ENCODE measurements at places on chromosomes 12 and 14.

GRCh38 chr14:43778570-43778936, 728.5 kb downstream of the FSCB start:
- DNase-seq = no peak

DNA sequence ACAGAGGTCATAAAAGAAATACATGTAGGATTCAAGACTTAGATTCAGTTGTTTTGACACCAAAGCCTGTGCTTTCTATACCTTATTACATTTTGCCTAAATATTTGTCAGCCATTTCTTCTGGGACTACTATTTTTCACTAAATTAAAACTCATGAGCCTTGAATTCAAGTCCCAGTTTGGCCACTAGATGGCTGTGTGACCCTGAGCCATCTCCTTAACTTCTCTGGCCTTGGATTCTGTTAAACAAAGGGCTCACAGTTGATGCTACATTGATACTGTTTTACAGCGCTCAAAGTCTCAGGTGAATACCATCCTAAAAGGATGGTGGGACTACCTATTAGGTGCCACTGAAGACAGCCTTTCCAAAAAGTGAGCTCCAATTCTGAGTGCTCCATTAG, 39.6 kb upstream of the CCDC198 start:
- DNase-seq = no peak

- no peak for DNase-seq
These were observed 125.0 kb upstream of the CCND2 start for GRCh38 chr12:4148418-4149056.

DNA sequence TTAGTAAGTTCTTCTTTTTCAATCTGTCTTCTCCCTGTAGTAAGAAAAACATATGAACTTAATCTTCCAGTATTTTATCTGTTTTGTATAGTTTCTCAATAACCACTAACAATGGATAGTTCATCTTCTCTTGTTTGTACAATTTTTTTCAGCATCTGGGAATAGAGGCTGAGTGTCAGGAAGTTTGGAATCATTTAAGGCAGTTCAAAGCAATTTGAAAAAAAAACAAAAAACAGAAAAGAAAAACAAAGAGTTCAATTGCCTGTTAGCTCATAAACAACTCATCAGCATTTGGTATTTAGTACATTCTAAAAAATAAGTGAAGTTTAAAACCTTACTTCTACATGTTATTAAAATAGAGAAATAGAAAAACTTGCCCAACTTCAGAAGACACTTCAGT, 116.8 kb downstream of the PLCZ1 start:
- DNase-seq = no peak

DNA sequence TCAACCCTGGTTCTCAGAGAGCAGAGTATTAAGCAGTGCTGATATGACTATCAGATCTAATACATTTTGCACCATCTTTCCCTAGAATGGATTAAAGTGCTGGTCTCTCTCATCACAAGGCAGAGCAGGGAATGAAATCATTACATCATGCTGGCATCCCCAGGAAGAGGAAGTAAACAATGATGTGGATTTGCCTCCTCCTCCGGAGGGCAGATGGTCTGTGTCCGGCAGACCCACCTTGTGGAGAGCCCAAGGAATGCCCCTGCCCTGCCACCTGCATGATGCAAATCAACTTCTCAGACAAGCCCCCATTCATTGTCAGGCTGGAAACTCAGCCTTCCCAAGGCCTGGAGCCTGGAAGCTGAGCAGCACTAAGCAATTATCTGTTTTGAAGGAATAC, 1149.1 kb downstream of the VRK1 start:
- no peak for DNase-seq

DNA sequence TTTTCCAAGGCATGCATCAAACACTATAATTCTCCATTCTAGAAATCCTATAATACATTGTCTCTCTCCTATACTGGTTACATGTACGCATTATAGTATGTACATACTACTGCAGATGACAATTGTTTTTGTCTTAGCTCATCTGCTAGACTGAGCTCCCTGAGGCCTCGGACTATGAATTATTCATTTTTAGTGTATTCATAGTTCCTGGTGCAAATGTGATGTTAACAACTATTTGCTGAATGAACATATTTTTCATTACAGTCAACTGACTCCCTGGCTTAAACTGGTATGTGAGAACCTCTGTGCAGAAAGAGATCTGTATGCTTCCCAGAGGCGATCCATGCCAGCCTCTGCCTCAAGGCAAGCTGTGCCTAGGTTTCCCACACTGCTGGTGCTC, 91.8 kb upstream of the PARP11 start:
- DNase-seq = no peak

- no peak for DNase-seq
These were observed 66.6 kb downstream of the FBXL14 start for GRCh38 chr12:1527789-1528188.

DNA sequence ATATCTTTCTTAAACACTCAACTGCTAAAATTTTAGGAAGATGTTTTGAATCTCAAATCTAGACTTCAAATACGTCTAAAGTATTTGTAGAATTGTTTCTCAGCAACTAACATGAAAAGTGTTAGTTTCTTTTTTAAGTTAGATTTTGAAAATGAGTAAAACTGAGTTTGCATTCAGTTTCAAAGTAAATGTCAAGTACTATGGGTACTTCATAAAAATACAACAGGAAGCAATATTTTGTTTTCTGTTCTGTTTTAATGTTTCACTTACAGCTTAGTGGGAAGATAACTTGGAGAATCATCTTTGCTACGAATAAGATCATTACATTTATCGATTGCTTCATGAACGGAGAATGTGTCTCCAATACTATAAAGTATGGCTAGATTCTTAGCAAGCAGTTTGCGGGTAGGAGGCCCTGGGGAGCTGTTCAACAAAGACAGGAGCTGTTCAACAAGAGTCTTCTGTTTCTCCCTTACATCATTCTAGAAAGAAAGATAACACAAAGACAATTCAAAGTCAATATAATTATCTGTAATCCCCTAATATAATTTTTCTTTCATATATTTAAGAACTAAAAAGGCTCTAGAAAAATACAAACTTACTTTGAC, 20.2 kb downstream of the HEATR5A start:
- DNase-seq = no peak

DNA sequence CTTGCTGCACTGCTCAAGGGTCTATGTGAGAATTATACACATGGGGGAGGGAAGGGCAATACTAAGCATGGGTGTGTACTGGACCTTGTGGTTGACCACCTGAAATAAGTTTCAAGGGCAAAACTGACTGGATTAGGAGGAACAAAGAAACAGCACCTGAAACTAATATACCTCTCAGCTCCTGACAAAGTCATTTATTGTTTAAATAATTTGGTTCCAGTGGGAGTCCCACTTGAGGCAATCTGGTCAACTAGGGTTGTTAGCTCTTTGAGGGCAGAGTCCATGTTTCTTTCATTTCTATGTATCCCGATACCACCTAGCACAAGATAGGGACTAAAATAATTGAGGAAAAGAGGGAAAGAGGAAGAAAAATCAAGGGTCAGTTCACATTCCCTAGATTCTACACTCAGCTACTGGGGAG, 45.5 kb downstream of the STXBP6 start:
- DNase-seq = no peak

DNA sequence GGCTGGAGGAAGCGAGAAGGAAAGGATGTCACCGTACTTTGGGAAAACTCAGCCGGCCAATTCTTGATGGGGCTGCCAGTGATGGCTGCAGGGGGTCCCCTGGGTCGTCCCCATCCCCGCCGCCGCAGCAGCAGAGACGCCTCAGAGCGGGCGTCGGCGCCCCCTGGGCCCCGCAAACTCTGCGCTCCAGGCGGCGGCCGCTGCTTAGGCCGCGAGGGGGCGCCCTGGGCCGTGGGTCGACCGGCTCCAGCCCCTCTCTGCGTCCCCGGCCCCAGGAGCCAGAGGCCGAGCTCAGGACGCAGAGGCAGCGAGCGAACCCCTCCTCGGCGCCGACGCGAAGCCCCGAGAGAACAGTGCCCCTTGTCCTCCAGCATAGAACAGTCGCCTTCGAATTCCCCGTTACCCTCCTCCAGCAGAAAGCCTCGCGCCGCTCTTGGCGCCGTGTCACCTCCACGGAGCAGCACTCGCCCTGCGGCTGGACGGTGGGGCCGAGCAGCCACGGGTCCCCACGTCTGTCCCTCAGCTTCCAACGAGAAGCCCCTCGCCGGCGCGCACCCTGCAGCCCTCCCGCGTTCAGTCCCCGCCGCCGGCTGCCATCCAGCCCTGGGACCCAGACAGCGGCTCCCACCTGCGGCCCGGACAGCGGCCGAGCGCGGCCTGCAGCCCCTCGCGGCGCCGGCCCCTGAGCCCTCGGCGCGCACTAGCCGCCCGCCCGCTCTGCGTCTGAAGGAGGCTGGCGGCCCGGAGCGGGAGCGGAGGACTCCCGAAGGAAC, 106.6 kb downstream of the PRICKLE1 start:
- peak; percentile 11 for DNase-seq

GRCh38 chr12:24153079-24153478, 203.6 kb upstream of the SOX5 start:
- no peak for DNase-seq

DNA sequence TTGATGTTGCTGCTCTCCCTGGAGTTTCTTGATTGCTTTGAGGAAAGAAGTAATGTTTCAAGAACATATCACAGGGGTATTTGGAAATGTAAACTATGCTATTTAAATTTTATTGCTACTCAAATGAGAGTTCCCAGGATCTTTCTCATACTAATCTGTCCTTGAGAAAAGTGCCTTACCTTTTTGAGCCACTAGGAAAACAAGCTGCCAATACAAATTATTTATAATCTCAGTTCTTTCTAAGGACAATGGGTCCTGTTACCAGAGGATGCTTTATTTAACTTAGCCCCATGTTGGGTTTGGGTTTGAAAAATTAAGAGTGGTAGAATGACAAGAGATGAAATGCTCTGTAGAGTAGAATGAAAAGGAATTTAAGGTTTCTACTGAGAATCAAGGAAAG, 258.2 kb upstream of the PRKD1 start:
- no peak for DNase-seq

DNA sequence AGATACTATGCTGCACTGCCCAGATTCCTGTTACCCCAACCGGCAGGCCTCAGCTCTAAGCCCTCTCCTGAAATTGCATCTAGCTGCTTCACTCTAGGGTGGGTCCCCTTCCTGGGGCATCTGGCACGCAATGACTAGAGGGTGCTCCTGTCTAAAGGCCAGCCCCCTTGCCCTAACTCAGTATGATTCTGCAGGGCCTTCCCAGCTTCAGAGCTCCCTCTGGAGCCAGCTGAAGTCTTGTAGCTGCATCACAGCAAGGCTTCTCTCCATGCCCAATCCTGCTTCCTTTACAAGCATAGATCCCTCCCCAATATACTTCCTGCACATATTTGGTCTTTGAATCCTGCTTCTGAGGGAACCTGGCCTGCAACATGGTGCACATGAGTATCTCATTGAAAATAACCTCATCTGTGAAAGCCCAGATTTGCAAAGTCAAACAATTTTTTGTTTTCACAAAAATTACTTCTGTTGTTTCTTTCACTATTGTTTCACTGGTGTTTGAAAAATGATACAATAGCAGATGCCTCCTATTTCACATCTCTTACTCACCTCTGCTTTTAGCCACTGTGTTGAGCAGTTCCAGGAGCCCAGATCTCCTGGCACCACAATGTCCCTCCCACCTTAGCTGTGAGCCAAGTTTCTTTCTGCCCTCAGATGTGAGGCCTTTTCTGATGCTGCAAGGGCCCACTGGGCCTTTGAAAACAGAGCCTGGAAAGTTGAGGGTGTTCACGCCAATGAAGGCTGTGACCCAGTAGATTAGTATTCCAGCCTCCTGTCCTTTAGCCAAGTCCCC, 169.5 kb upstream of the EGLN3 start:
- DNase-seq = no peak

- no peak for DNase-seq
These were observed 254.2 kb upstream of the FKBP4 start for GRCh38 chr12:2540535-2540941.

DNA sequence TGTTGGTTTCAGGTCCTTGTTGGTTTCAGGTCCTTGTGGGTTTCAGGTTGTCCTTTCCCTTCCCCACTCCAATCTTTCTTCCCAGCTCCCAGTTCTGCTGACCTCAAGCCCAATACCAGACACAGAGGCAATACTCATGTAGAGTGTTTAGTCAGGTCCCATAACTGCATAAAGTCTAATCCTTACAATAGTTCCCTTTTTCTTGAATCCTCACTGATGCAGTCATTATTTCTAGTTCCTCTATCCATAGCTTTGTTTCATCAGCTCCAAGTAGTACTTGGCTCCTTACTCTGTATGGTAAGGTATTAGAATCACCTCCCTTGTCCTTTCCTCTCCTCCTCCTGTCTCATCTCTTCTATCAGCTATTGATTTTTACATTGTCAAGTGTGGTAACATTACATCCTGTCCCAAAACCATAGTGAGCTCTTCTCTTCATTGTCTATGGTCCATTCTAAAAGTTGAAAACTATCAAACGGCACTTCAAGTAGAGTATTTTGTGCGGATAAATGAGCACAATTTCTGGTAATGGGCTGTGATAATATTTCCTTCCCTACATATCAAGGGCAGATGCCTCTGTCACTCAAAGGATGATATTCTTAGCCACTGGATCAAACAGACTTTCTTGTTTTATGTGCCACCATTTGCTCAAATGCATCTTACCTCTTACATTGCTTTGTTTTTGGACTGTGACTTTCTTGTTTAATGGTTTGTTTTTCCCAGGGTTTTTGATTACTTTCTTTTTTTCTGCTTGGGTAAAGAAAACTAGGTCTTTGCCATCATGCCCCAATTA, 57.2 kb upstream of the JDP2 start:
- DNase-seq = no peak

GRCh38 chr12:81958406-81958805, 199.3 kb upstream of the PPFIA2 start:
- DNase-seq = no peak

GRCh38 chr14:77986773-77987172, 183.4 kb upstream of the NRXN3 start:
- no peak for DNase-seq

GRCh38 chr12:109640961-109641360, 67.4 kb downstream of the MVK start:
- no peak for DNase-seq

DNA sequence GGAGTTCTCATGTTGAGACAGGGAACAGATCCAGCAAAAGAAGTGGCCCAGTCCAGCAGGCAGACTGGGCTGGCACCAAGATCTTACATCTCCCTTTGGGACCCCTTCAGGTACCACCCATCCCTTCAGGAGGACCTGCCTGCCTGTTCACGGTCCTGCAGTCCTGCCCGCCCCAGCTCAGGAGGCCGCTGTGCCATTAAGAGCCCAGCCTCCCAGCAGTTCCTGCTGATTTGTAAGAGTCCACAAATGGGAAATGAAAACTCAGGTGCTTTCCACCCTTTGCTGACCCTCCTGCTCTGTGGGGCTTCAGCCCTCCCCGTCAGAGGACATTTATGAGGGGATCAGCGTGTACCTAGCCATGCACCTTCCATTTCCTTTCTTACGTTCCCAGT, 39.5 kb downstream of the C14orf132 start:
- DNase-seq = no peak

DNA sequence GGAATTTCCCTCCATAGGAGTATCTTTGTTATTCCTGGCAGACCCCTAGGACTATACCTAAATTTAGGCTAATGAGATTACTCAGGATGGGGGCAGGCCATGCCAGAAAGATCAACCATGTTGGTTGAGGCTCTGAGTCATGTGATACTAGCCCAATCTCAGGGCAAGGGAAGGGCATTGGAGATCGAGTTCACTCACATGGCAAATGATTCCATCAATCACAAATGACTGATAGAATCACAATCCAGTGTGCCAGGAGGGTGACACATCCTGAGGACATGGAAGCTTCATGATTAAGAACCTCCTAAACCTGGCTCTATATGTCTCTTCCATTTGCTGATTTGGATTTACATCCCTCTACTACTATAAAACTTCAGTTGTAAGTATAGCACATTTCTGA, 182.3 kb downstream of the NTF3 start:
- no peak for DNase-seq

Data from occipital lobe (tissue), 3 donors.